ENCODE measurements at places on chromosomes 11 and 22.
A peak's percentile ranks its signal among the peaks of the same experiment; 100 is the strongest.

DNA sequence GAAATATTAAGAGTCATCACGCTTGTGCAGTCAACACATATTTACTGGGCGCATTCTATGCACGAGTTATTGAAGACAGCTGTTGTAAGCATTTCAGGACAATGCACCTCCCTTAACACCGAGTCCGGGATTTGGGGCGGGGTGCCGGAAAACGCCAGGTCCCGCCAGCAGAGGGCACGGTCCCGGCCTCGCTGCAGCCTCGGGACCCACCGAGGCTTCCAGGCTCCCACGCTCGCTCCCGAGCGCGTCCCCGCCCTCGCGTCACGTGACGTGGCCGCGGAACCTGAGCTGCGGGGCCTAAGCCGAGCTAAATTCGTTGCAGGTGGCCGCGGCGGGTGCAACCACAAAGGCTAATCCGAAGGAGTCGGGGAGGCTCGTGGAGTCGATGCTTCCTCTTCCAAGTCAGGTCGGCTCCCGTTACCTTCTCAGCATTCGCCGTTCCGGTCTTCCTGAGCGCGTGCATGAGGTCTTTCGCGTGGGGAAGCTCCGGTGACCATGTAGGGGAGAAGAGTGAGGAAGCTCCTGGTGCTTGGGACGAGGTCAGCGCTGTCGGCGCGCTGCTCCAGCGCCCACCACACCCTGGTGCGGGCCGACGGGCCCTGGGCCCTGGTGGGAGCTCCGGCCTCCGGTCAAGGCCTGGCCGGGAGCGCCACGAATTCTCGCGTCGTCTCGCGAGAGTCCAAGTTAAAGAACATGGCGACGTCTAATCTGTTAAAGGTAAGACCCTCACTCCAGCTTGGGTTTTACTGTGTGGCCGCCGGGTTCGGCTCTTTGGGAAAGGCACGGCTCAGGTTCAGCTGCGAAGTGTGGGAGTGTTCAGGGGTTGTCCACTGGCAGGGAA is at the start of gene CUL5:
CUL5 (plus strand) TSS at position 243 of the 841 bp plus-strand sequence; CDS start at position 694, 451 bp downstream.
- peak; percentile 76 for DNase-seq

- DNase-seq = no peak
Observed at GRCh38 chr11:124623861-124624525, 1.3 kb downstream of the TBRG1 start.

DNA sequence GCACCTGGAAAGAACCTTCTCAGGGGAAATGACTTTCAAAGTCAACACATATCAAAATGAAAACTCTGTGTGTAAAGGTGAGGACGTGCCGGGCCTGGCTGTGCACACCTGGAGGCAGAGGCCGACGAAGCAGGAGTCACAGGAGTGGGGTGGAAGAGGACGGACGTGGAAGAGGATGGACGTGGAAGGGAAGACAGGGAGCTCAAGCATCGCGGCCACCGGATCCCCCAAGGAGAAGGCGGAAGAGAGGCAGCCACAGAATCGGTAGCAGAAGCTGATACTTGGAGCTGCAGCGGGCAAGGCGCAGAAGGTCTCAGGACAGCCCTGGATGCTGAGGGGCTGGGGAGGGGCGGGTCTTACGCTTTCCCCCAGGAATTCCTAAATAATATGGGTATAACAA is 519.8 kb downstream of the BRD1 start:
- no peak for DNase-seq

- DNase-seq = no peak
Observed at GRCh38 chr11:116696381-116696941, 76.3 kb downstream of the BUD13 start.

- no peak for DNase-seq
Observed at GRCh38 chr22:31235081-31235480, 23.0 kb downstream of the LIMK2 start.

- no peak for DNase-seq
Observed at GRCh38 chr11:113677685-113678084, 28.4 kb downstream of the TMPRSS5 start.

DNA sequence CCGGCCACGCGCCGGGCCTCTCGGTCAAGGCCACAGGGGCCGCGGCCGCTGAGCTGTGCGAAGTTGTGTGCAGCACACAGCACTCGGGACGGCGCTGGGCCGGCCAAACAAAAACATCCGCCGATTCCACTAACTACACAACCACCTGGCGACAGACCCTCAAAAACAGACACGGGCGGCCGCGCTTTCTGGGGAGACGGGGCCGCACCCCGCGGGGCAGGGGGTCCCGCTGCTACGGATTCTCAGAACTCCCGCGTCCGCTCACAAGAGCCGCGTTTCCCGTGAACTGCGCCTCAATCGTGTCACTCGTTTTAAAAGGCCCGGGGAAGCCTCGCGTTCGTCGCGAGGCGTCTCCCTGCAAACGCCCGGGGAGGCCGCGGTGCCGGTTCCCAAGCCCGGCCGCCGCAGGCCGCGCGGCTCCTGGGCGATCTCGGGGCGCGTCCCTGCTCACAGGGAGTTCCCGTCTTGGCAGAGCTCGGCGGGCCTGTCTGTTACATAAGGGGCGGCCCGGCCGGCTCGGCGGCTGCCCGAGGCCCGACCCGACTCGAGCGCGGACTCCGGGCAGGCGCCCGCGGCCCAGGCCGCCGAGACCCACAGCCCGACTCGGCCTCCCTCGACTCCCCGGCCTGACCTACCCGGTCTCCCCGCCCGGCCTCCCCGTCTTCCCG is 936 bp downstream of the BRD1 start:
- no peak for DNase-seq

DNA sequence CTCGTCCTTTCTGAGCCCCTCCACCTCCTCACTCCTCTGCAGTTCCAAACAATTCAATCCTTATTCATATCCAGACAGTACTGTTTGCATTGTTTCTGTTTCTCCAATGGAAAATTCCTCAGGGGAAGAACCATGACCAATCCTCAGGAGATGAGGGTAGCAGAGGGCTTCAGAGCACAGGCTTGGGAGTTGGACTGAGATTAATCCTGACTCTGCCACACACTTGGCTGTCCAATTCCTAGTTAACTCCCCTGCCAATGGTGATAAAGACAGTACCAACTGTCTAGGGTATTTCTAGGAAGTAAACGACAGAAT is 58.0 kb downstream of the MICAL3 start:
- DNase-seq = no peak

GRCh38 chr22:43077121-43077877 is 11.9 kb downstream of the TTLL1 start:
- no peak for DNase-seq

DNA sequence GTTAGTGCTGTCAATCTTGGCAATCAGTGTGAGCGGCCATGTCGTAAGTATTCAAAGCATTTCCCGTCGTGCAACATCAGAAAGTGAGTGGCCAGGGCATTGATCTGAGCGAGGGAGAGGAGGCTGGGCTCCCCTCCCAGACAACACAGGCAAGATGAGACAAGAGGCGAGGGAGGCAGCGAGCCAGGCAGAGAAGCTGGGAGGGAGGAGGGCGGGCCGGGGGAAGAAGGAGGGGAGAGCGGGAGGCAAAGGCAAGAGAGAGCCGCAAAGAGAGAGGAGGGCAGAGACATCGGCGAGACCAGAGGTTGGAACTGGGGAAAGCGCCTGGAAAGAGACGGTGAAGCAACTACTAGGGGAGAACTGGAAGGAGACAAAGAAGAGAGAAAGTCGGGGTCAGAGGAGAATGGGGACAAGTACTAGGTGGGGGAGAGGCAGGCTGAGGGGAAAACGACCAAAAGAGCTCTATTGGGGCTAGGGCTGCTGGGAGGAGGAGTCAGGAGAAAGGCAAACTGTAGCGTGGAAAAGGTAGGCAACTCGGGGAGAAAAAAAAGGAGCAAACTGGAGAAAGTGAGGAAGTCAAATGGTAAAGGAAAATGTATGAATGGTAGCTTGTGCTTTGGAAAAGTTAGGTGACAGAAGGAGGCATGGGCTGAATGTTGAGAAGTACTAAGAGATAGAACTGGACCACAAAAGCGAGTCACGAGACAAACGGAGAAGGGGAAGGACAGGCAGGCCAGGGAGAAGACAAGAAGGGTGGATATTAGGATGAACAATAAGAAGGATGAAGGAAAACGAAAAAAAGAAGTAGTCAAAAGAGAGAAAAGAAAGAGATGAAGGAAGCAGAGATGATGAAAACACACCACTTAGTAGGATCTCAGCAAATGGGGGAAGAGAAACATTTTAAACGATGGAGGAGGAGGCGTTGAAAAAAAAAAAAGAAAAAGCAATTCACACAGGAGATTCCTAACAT is 130.5 kb upstream of the C11orf58 start:
- no peak for DNase-seq

- no peak for DNase-seq
Observed at GRCh38 chr11:75303544-75304224, 47.8 kb downstream of the ARRB1 start.

- DNase-seq = no peak
Observed at GRCh38 chr22:37910890-37911672, 5.0 kb downstream of the MICALL1 start.

GRCh38 chr11:65132988-65133700 is 1.2 kb downstream of the SYVN1 start:
- no peak for DNase-seq

DNA sequence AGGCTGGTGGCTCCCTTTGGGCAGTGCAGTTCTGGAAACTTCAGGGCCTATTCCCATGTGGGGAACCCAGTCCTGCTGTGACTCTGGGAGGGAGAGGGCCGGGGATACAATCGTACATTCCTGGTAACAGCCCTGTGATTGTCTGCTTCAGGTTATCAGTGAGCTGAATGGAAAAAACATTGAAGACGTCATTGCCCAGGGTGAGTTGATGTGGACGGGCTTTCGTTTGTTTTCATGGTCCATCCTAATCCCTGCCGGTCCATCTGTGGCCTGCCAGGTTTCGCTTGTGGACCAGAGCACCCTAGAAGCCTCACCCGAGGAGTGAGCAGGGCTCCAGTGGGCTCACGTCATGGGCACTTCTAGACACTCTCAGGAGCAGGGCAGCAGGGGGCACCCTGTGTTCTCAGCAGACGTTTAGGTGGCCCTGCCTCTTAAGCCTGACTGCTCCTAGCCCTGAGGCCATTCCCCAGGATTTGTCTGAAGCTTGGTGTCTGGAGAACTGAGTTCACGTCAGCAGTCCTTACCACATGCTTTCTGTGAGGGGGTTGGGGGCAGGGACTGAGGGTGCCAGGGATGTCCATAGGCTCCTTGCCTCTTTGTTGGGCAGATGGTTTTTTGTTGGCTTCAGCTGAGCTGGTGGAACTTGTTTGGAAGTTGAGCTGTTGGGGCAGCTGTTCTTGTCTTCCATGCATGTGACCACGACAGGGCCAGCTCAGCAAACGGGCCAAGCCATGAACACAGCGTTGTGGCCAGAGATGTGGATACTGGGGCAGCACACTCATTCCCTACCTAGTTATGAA is 1.9 kb downstream of the RPLP2 start:
- DNase-seq = no peak

- DNase-seq = no peak
Observed at GRCh38 chr11:35845860-35846259, 98.0 kb upstream of the LDLRAD3 start.

All from stimulated activated CD8-positive, alpha-beta memory T cell treated with anti-CD3 and anti-CD28 coated beads, Interleukin-12 subunit alpha, Interleukin-12 subunit beta, amount 100 ng/mL, for 1 hour (primary cell).